Upper lobe of right lung (tissue), 1 donor: ENCODE measurements at places on chromosomes 3 and 15. TPM values are rescaled to one million over a fixed set of nuclear protein-coding genes. Genes with fewer than 3 reads are reported as not detected.

The P2RY14 gene
- 7.2 TPM for total RNA-seq

The SI gene
- not detected for total RNA-seq

DNA sequence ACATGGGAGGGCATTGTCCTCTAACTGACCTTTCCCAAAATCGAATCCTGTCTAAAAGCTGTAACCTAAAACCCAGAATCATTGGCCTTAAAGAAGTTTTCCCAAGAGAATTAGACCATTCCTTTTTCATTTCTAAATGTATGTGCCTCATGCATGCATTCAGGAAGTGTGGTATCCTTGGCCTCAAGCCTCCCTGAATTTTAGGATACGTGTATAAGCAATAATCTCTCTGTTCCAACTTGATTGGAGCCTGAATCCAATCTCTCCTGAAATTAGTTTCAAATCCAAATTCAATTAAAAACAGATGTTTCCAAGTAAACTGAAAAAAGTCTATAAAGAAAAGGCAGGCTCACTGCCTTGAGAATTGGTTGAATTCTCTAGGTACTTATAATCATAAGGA is 86.0 kb upstream of the VEPH1 start:
- DNase-seq: no peak
- no peak overlapping the region for H3K27ac ChIP-seq
- H3K4me3 ChIP-seq: no peak overlapping the region
- no peaks in the 10 kb centered on the region for H3K4me1 ChIP-seq

The TMCO5A gene
- not detected for total RNA-seq

DNA sequence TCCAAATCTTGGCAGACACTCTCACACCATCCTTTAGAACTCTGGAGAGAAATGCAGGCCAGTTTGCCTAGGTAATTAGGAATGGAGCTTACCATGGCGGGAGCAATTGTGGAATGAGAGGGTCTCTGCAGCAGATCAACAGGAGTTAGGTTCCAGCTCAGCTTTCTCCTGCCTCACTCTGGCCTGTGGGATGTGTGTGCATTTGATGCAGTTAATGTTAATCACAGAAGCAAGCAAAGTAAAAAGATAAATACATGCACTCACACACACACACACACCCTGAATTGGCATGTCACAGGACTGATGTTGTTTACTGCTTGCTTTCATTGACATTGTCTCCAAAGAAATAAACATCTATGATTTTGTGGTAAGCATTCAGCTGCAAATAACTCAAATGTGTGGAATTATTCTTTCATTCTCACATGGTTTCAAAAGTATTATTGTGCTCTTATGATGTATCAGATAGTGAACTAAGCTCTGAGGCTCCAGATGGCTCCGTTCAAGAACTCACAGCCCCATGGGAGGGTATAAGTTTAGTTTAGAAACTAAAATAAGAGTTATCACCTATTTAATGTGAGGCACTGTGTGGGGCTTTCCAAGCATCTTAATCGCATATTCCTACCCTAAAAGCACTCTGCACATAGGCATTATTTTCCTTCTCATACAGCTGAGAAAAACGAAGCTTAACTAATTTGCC is 31.3 kb upstream of the BFSP2 start:
- DNase-seq: no peak
- no peak overlapping the region for H3K27ac ChIP-seq
- H3K36me3 ChIP-seq: no peaks in the 10 kb centered on the region
- H3K4me3 ChIP-seq: no peak overlapping the region
- H3K27me3 ChIP-seq: no peaks in the 10 kb centered on the region

DNA sequence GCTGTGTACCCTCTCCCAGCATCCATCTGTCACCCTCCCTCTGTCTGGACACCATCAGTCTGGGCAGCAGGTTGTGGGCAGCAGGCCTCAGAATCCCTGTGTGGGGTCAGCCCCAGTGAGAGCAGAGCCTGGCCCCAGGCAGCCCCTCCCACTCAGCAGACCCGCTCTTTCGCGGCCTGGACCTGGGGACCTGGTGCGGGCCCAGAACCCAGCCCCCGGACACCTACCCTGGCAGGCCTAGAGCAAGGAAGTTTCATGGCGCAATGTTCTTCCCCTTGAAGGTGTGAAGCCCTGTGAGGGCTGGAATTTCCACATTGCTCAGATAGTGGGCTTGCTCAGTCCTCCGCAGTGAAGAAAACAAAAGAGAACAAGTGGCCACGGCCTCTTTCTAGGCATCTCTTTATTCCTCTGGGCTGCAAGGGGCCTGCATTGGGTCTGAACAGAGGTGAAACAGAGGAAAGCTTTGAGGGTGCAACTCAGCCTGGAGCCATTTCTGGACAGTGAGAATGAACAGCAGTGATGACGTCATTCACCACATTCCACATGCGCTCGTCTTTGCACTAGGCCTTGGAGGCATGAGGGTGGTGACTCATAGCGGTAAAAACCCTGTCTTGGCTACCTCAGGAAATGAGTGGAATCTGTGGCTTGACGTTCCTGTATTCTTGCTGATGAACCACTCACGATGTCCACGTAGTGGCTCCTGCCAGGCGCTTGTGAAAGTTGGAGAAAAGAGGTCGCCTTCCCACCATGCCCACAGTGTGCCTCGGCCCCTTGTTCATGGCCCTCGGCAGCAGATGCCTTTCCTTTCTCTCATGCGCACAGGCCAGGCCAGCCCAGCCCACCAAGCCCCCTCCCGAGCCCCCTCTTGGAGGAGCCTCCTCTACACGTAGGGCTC is 66.1 kb downstream of the SLC30A4 start:
- no peaks in the 10 kb centered on the region for H3K36me3 ChIP-seq
- no peak for DNase-seq

DNA sequence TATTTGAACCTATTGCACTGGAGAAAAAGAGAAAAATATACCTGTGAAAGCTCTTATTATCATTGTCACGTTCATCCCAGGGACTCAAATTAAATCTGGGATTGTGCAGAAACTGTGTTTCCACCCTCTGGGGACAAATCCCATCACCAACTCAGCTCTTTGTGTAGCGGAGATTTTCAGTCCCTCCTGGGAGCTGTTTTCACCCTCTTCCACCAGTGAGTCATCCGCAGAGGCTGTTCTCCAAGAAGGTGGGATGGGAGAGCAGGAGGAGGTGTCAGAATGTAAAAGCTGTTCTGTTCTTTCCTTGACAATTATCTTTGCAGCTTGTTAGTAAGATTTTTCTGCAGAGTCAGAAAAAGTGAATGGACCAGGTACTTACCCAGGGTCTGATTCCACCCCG is 28.0 kb downstream of the SV2B start:
- no peak for DNase-seq
- H3K4me3 ChIP-seq: no peak overlapping the region
- no peaks in the 10 kb centered on the region for H3K4me1 ChIP-seq
- no peak overlapping the region for H3K27ac ChIP-seq

DNA sequence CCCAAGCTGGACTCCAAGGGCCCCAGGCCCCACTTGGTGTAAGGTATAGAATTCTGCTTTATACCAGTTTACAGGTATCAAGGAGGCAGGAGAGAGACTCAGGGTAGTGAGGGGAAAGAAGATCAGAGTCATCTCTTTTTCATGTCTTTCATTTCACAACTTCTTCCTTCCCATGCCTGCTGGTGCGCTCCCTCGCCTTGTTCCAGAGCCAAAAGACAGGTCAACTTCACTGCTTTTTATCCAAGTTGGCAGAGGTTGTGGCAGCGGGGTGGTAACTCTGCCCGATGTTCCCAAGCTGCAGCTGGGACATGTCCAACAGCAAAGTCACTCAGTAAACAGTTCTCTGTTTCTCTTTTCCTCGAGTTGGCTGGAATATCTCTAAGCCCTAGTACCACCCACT is 86.3 kb upstream of the TCF12 start:
- H3K36me3 ChIP-seq: no peaks in the 10 kb centered on the region
- DNase-seq: no peak
- no peak overlapping the region for H3K4me3 ChIP-seq
- H3K4me1 ChIP-seq: peaks cover 9% of the 10 kb centered on the region
- no peaks in the 10 kb centered on the region for H3K27me3 ChIP-seq

DNA sequence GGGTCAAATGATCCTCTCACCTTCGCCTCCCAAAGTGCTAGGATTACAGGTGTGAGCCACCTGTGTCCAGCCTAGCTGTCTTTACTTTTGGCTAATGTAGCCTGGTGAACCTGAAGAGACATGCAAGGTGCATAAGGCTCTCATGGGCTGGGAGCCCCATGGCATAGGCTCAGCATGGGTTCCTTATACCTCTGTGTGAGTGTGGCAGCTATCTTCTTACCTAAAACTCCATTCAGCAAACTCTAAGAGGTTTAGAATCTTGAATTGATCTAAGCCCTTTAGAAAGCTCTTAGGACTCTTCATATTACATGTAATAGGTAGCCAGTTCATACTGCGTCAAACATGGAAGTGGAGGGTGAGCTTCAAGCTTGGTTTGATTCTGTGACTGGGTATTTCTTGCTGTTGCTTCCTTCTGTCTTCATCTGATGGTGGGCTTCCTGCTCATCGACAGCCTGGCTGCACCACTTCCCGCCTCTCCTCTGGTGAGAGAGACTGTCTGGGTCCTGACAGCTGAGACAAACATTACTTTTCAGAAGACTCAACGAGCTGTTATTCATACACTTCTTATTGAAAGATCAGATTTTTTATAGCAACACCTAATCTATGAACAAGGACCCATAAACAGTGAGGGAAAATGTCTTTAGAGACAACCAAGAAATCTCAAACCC is 19.2 kb upstream of the TKT start:
- H3K27me3 ChIP-seq: no peaks in the 10 kb centered on the region
- H3K36me3 ChIP-seq: no peaks in the 10 kb centered on the region
- DNase-seq: peak; percentile 23
- no peak overlapping the region for H3K4me3 ChIP-seq
- H3K4me1 ChIP-seq: peaks cover 10% of the 10 kb centered on the region

GRCh38 chr3:73068419-73068818 is 7.0 kb downstream of the EBLN2 start:
- peaks cover 38% of the 10 kb centered on the region for H3K36me3 ChIP-seq
- H3K4me3 ChIP-seq: no peak overlapping the region
- DNase-seq: no peak
